ENCODE measurements at places on chromosomes 4 and X.

DNA sequence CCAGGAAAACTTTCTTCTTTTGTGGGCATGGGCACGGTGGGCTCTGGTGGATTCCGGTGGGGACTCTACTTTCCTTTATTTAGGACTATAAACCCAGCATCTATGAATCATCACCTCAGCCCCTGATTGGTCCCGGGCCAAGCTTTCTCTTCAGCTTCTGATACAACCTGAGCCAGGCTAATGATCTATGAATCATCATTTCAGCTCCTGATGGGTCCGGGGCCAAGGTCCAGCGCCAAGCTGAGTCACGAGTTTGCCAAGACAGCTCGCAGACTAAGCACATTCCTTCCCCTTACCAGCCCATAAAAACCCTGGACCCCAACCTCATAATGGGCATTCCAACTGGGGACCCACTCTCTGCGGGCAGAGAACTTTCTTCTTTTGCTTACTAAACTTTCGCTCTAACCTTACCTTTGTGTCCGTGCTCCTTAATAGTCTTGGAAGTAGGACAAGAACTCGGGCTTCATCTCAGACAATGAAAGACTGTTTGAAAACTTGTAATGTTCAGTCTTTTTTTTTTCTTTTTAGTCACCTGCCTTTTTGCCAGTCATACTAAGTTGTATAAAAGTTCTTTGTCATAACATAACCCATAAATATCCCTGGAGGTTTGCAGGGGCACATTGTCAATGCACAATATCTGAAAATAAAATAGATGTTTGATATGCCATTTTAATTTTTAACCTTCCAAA lies 904.9 kb upstream of the EPHA5 start:
- DNase-seq, result no peak

GRCh38 chrX:19889582-19890342 lies 2.4 kb upstream of the SH3KBP1 start:
- peak; percentile 43 for DNase-seq

GRCh38 chr4:156954587-156954986 lies 17.0 kb downstream of the PDGFC start:
- peak; percentile 98 for DNase-seq

DNA sequence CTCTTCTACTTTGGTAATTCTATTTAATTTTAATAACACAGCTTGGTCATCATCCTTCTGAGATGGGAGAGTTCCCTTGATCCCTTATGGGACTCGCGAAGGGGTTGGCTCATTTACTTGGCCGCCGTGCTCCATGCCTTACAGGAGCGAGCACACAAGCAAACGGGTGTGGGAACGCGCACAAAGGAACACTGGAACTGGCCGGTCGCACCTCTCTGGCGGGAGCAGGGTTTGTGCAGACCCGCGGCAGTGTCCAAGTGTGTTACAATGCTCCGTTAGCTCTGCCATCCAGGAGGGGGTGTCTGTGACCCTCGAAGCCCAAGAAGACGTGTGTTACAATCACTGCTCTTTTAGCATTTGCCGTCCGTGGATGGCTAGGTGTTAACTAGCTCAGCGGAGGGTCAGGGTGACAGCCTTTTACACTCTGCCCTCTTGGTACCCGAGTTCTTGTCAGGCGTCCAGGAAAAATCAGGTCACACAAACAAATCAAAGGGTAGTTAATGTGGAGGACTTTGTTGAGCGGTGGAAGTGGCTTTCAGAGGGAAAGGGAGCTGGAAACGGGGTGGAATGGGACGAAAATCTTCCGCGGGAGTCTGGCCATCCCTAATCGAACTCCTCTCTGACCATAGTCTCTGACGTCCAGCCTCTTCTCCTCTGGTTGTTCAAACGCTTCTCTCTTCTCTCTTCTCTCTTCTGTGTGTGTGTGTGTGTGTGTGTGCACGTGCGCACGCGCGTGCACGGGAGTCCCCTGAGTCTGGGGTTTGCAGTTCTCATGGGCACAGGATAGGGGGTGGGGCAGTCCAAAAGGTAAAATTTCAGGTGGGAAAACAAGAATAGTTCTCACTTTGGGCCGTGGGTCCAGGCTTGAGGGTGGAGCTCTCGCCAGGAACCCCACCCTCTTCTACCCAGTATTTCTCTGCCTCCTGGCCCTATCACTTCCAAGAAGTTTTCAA lies 76.3 kb downstream of the SLC10A7 start:
- DNase-seq, result no peak

DNA sequence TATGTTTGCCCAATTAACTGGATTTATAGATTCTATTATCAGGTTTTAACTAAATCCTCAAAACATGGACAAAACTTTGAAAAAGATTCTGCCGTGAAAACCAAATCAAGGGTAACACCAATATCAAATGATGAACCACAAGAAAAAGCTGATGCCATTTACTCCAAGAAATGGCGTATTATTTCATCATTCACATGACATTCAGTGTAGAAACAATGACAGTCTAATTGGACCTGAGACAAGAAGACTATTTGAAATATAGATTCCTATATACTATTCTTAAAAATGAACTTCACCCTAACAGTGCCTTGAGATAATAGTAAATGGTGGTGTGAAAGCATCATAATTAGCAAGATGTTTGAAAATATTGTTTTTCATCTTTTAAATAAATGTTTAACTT lies 4.8 kb downstream of the SLC25A31 start:
- DNase-seq, result no peak

- DNase-seq, result no peak
Measured at GRCh38 chr4:146245246-146245645, 30.9 kb downstream of the REELD1 start.

DNA sequence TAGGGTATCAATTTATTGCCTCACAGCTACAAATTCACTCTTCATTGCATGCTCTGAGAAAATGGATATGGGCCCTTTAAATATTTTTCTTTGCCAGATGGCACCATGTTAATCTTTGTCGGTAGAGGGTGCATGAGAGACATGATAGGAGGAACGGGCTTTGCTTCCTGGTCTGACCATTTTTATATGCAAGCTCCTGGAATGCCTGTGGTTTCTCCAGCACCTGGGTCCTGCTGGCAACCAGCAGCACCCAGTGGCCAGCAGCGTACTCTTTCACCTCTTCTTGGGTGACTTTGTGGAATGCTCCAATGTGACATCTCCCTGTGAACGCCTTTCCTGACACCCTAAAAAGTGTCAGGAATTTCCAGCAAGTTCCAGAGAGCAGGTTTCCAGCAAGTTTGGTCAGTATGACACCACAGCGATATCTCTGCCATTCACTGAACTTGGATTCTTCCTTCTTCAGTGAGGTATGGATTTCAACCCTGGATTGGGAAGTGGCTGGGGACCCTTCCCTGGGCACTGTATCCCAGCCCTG lies 140.3 kb upstream of the PGRMC2 start:
- no peak for DNase-seq

DNA sequence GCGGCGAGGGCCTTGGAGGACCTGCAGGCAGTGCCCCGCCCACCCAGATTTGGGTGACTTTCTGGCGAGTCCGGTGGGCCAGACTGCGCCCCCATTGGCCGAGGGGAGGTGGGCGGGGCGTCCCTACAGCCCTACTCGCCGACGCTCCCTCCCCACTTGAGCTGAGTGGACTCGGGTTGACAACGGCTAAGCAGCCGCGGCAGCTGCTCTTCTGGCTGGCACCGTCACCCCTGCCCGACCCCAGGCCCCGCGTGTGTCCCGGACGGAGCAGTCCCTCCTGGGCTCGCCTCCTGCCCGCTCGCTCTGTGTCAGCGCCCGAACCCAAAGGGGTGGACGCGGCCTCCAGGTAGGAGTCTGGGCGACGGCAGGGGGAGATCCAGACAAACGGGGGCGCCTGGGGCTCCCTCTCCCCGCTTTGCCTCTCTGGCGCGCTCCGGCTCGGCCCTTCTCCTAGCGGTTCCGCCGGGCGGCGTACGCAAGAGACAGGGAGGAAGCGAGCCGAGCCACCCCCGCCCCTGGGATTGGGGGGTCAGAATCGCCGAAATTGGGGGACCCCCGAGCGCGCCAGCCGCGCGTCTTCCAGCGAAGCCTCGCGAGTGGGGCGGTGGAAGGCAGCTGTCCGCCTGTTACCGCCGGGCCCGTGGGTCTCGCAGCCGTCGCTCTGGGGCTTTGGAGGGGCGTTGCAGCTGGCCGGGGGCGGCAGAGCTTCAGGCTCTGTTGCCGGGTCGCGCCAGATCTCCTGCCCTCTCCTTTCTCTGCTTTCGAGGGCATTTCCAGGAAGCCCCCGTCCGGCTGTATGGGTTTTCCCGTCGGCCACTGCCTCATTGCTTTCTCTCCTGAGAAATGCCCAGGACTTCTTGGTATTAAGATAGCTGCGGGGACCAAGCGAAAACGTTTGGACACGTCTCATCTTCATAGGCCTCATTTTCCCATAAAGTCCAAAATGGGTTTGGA lies 46.3 kb downstream of the STARD8 start:
- DNase-seq, result peak; percentile 57

GRCh38 chrX:70176938-70177533 lies at the start of gene DGAT2L6:
Gene DGAT2L6, plus strand, starts transcription at chrX:70177483. Its CDS starts 100 bp downstream, at chrX:70177583.
- no peak for DNase-seq

- no peak for DNase-seq
Measured at GRCh38 chrX:40087425-40088298, 10.1 kb downstream of the BCOR start.

- no peak for DNase-seq
Measured at GRCh38 chrX:93703701-93704100, 29.7 kb downstream of the FAM133A start.

- no peak for DNase-seq
Measured at GRCh38 chr4:152559641-152560040, 23.7 kb upstream of the FBXW7 start.

GRCh38 chr4:102575369-102576129 lies 74.4 kb downstream of the NFKB1 start:
- DNase-seq, result no peak

DNA sequence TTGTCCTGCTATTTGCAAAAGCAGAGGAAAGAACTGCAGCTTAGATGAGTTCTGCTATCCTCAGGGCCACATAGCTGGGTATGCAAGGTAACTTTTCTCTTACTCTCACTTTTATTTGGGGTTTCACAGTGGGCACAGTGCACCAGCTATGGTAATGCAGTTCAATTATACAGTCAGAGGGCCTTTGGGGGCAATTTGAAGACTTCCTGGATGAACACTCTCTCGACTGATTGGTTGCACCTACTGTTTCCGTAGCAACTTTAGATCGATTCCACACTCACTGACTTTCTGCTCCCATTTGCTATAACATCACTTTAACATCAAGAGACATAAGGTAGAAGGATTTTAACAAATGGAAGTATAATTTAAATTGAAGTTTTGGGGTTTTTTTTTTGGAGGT lies 128.6 kb downstream of the SLC39A8 start:
- no peak for DNase-seq

- peak; percentile 45 for DNase-seq
Measured at GRCh38 chrX:103817502-103817901, 14.6 kb downstream of the RAB9B start.

- DNase-seq, result no peak
Measured at GRCh38 chr4:73732759-73733431, 7.5 kb upstream of the CXCL8 start.

DNA sequence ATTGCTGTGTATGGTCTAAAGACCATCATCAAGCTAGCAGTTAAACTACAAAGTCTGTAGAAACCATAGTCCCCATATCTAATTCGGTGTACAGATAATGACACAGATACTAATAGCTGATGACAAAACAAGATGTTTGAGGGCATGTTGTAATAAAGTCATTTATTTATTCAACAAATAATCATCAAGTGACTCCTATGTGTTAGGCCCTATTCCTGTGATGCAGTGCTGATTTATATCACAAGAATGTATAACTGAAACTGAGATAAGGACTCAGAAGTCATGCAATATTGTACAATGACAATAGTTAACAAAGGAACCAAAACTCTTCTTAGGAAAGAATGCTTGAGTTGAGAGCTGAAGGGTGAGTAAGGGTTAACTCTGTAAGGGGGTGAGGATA lies 315.0 kb upstream of the NR3C2 start:
- DNase-seq, result no peak
